H1 (cell line): ENCODE measurements at places on chromosomes 4 and X.

DNA sequence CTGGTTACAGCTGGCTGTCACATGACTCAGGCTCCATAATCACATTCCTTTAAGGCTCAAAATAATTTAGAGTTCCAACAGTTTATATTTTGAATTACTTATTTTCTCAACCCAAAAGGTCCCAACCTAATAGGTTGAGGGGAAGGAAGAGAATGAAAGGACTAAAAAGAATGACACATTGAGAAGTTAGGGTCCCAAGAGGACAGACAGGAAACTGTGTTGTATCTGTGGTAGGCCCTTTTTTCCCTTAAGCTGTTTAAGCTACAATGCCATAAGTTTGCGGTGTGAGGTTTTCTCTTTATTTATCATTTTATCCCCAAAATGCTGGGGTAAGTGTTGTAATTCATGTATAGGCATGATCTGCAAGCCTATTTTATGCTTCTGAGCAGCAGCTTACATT, 290.2 kb downstream of the ZNF674 start:
- no peak for DNase-seq

- DNase-seq, result no peak
Measured at GRCh38 chr4:73725985-73726384, 14.4 kb upstream of the CXCL8 start.

DNA sequence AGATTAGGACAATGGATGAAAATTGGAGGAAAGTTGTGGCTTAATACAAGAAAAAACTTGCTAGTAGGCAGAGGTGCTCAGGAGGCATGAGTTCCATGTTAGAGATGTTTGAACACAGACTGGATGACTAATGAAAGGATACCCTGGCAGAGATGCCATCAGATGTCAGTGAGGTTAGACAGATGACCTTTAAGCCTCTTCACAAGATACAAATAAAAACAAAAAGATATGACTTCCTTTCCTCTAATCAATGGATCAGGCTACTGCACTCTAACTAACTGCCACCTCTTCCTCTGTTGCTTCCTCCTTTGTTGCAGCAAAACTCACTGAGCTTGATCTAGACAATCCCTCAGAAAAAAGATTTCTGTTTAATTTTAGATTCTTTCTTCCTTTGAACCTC, 14.7 kb downstream of the STAP1 start:
- DNase-seq, result no peak

GRCh38 chrX:46036508-46036907, 508.7 kb downstream of the ZNF674 start:
- no peak for DNase-seq

GRCh38 chrX:40056420-40056819, 41.3 kb downstream of the BCOR start:
- no peak for DNase-seq

GRCh38 chr4:129371065-129371464, 275.1 kb downstream of the C4orf33 start:
- no peak for DNase-seq
